ENCODE measurements at places on chromosomes 2 and 18.

DNA sequence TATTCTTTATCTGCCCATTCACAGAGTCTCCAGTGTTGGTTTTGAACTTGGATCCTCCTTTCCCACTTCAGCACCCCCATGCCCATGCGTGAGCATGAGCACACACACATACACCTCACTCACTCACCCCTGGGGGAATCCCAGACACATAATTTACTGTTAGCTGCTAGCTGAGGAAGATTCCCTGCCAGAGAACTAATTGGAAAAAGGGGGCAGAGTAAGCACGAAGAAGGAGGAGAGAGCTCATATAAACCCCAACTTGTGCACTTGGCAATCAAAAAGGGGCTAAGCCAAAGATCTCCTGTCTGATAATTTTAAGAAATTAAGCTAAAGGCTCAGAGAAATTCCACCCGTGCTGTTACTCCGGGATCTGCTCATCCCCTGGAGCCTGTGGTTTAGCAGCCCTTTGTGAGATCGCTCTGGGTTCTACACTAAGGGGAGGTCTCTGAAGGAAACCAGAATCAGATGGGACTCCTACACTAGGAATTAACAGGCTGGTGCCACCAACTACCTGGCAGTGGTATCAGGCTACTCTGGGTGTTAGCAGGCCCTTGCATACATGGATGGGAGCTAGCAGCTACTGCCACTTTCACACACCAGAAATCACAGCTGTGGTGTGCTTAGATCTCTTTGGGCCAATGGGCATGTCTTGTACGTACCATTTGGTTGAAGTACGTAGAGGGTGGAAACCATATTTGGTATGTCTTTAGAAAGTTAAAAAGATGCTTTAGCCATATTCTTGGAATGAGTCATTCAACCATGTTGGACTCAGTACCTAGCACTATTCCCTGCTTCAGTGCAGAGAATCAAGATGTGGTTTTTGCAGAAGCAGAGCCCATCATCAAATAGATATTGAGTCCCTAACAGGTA is 95.6 kb upstream of the SLC14A2 start:
- DNase-seq, result no peak

DNA sequence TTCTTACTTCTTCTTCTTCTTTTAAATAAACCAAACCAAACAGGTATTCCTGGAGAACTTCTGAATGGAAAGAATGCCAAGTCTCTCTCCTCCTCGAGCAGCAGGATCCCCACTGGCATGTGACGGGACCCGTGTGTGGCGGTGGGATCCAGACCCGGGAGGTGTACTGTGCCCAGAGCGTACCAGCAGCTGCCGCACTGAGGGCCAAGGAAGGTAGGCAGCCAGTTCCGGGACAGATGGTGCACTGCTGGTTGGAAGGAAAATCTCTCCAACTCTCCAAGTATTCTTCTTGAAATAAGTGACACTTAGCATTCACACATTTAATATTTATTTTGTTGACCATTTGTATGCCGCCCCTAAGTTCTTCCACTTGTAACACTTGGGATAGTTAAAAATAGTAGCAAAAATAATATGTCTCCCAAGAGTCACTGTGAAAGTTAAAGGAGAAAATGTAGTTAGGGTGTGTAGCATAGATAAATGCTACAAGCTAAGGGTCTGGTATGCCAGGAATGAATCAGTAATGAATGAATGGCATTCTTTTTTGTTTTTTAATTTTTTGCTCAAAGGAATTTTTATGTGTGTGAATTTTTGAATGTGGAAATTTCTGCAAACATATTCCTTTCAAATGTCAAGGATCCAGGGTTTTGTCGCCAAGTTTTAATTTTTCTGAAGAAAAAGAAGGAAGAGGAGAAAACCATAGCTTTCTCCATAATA is 349.9 kb downstream of the THSD7B start:
- no peak for DNase-seq

- DNase-seq, result no peak
Measured at GRCh38 chr2:143361346-143361745, 232.1 kb downstream of the ARHGAP15 start.

- no peak for DNase-seq
Measured at GRCh38 chr2:154537024-154537423, 161.5 kb upstream of the KCNJ3 start.

DNA sequence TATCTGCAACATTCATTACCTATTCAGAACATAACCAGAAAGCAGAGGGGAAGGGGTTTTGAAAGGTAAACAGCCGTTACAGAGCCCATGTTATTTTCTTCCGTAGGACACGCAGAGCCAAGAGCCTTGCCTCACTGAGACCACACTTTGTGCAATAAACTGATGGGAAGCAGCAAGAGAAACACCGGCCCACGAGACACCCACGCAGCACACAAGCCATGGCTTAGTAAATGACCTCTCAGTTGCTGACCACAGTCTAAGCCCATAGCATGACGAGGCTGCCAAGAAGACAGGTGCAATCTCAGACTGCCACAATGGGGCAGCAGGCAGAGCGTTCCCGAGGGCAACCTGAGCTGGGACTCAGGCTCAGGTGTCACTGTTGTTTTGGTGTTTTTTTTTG is 59.6 kb downstream of the CABYR start:
- no peak for DNase-seq

DNA sequence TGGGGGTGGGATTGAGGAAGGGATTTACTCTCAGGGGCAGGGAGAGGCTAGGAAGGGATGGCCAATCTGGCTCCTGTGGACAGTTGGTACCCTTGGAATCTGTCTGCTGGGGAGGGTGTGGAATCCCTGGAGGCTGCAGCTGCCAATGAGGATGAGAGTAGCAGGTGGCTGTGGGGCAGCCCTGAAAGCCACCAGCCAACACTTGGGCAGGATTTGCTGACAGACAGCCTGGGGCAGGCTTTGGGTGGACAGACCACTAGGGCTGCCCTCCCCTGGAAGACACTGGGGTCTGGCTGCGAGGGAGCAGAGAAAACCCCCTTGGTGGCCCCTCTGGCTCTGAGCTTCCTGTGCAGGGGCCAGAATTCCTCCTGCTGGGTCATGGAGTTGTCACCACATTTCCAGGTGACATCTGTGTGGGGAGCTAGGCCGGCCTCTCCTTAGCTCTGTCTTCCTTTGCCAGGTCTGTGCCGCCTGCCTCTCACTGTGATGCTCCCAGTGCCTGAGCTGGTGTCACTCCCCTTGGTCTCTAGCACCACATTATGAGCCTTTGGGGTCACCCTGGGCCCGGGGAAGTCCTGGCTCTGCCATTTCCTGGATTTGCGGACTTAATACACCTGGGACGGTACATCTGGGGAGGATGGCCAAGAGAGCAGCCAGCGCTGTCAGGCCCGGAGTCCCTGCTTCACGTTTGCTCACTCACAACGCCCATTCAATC is 13.4 kb upstream of the ARHGEF4 start:
- no peak for DNase-seq

DNA sequence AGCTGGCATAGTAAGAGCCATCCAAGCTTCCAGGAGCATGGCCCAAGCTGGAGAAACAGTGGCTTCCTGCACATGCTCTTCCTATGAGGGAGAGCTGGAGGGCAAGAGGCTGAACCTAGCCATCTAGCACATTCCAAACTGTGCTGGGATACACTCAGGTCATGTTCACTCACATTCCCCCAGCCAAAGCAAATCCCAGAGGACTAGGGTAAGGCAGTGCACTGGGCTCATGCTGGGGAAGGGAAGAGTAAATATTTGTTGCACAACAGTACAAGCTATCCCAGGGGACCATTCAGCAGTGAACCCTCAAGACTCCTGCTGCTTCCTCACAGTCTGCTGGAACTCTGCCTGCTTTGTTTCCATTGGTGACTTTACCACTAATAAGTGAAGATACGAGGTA is 20.7 kb upstream of the GYPC start:
- DNase-seq, result no peak

DNA sequence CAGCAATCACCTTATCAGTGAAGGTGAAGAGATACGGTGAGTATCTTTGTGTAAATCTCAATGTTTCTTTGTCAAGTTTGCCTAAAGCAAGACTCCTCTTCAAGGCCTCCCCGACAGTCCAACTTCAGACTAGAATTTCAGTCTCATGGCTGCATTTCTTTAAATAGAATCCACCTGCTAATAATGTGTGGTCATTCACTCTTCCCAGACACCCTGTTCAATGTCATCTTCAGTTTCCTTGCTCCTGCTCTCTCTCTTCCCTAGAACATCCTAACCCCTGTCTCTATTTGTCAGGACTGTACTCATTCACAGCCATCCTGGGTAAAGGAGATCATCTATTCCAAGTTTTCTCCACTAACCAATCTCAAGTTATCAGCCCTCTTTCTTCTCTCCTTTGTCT is 267.3 kb downstream of the EN1 start:
- no peak for DNase-seq

GRCh38 chr2:39865751-39866150 is 86.7 kb upstream of the THUMPD2 start:
- no peak for DNase-seq

- DNase-seq, result peak; percentile 69
Measured at GRCh38 chr2:714005-714741, 37.0 kb upstream of the TMEM18 start.

GRCh38 chr2:109375131-109375561 is 238.6 kb downstream of the SEPTIN10 start:
- no peak for DNase-seq

DNA sequence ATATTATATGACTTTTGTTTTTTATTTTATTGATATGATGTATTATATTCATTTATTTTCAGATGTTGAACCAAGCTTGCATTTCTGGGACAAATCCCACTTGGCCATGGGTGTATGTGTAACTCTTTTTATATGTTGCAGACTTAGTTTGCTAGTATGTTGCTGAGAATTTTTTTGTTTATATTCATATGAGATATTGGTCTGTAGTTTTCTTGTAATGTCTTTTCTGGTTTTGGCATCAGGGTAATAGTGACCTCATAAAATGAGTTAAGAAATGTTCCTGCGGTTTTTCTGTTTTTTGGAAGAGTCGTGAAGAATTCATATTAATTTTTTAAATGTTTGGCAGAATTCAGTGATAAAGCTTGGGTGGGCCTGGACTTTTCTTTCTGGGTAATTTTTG is 88.7 kb downstream of the ASB1 start:
- no peak for DNase-seq

DNA sequence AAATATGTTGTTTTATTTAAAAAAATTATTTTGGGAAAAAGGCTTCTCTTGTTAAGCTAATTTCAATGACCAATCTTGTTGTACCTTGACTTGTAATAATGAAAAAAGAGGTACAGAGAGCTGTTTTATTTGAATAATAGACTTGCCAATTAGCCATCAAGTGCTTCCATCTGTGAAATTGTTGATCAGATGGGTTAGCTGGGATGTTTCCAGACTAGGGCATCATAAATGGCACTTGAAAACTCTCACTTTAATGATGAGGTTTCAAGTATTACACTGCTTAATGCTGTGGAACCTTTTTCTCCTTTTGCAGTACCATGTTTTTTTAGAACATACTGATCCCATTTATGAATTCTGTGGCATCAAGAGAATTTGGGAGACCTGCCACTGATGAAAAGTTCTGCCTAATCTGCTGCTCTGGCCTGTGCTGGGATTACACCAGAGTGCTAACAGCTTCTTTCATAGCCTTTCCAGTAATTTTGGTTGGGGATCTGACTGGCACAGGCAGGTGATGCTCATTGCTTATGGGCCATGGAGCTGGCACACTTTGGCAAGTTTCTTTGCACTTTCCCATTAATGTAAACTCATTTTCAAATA is 24.2 kb downstream of the PSMD14 start:
- DNase-seq, result peak; percentile 55

DNA sequence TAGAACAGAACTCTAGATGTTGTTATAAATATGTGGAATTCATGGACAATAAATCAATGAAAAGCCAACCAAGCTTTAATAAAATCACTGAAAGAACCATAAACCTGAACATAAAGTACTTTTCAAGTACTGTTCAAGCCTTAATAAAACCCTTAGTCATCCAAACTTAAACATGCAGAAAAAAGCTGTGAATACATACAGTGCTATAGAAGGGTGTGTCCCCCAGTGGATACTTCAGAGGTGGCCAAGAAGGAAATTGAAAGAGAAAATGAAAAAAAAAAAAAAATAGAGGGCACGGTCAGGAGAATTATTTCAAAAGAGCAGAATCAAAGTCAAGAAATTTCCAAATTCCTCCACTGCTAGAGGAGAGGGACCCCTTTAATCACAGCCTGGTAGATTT is 141.1 kb downstream of the SP100 start:
- DNase-seq, result no peak

GRCh38 chr2:53994818-53995808 is 24.3 kb upstream of the PSME4 start:
- no peak for DNase-seq

DNA sequence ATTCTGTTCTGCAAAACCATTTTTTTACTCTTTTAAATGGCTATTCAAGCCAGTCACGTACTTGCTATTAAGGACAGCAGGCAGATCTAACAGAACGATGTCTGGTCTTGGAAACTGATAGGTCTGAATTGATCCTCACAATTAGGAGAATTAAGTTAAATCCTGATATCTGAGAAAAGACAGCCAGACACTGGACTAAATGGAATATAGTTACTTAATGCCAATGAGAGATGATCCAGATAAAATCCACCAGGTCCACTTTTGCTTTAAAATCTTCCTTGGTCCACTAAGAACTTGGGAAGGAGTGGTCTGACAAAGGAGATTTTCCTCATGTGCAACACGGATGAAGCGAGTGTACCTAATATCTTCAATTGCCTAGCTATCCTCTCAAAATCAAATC is 86.9 kb downstream of the PLEKHM3 start:
- no peak for DNase-seq

GRCh38 chr18:10321576-10321975 is 132.9 kb upstream of the APCDD1 start:
- DNase-seq, result no peak

Data from NCI-H1105 (cell line).